Left hindlimb (tissue), 1 donor: ENCODE measurements at places on chromosomes 2 and 18.

- no peak for DNase-seq
These were observed 3.4 kb downstream of the TET3 start for GRCh38 chr2:73987948-73988700.

GRCh38 chr2:216006164-216006663 is 7.1 kb downstream of the MREG start:
- DNase-seq: no peak

DNA sequence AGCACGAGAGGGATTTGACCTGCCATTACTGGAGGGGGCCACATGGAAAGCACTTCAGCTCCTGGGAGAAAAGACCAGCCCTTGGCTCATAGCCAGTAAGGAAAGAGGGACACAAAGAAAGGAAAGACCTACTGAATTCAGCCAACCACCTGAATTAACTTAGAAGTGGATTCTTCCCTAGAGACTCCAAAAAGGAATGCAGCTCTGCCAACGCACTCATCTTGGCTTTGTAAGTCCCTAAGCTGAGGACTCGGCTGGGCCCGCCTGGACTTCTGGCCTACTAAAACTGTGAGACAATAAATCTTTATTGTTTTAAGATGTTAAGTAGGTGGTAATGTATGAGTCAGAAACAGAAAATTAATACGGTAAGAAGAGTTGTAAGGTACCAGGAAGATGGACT is 11.5 kb downstream of the ATF2 start:
- no peak for DNase-seq

GRCh38 chr2:38125842-38126241 is 49.9 kb upstream of the CYP1B1 start:
- no peak for DNase-seq

DNA sequence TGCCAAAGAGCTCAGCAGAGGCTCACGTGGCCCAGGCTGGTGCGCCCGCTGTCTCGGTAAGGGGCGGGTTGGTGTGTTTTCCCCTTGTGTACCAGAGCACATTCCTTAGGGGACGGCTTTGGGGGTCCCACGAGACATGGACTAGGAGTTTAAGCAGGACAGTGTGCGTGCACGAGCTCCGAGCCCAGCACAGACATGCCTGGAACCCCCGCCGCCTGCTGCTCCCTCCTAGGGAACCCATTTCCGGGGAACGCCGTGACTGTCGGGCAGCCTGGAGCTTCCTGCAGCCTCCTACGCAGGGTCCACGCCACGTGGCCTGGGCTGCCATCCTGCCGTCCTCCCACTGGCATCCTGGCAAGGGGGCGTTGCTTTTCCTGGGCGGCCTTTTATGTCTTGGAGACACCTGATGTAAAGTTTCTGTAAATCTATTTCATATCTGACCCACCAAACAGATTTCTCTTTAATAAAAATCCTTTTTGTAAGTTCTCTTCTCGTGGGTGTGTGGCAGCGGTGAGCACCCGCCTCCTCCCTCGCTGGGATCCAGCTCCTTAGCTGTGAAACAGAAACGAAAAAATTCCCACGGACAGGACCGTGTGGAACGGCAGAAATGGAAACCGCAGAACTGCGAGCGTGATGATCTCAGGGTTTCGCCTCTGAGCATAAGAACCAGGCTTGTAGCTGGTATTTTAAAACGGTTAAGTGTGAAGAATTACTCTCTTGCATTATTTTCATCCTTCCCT is 43.5 kb upstream of the KCNG2 start:
- no peak for DNase-seq

- no peak for DNase-seq
These were observed 297.7 kb downstream of the NCKAP5 start for GRCh38 chr2:133270550-133270949.

GRCh38 chr18:58541789-58542425 is 87.0 kb downstream of the ALPK2 start:
- DNase-seq: no peak

- DNase-seq: no peak
These were observed 150.9 kb downstream of the GALR1 start for GRCh38 chr18:77400561-77400960.

DNA sequence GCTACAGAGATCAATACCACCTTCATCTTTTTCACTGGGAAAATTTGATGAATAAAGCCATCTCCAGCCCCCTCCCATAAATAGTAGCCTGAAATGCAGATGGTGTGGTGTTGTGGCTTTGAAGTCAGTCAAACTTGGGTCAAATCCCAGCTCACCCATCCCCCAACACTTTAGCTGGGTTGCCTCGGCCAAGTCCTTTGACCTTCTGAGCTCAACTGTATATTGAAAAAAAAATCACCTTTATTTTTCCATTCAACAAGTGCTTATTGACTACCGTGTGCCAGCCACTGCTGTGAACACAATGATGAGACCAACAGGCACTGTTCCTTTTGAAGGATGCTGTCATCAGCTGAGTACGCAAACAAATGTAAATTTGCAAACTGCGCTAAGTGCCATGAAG is 35.1 kb upstream of the NTSR2 start:
- DNase-seq: no peak

- no peak for DNase-seq
These were observed 3.2 kb upstream of the NEMP2 start for GRCh38 chr2:190537765-190538164.

DNA sequence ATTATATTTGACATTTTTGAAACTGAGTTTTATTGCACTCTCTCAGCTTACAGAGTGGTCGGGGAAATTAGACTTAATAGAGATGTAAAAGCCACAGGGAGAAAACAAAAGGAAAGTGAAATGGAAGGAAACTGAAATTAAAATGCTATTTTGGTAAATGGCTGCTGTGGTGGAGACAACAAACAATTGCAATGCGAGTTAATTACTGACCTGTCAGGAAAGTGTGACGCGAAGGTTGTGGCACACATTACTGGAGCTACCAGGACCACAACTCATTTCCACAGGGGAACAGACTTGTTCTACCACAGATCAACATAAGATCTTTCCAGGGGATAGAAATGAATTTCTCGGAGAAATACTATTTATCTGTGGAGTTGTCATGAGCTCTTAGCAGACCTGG is 19.5 kb downstream of the ARHGAP15 start:
- no peak for DNase-seq

GRCh38 chr18:55452123-55452611 is 135.8 kb downstream of the TCF4 start:
- DNase-seq: no peak

DNA sequence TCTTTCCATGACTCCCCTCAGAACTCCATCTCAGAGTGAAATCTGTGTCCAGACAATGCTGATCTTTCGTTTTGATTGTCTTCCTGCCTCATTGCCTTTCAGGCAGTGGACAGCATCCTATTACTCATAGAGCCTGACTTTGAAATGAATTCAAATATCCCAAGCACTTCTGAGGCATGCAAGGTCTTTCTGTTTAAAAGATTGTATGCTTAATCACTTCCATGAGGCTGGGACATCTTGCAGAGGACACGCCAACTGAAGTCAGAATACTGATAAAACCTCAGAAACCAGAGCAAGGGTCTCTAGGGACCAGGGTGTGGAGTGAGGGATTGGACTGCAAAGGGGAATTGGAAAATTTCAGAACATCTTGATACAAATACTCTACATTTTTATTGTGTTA is 836.5 kb upstream of the ID2 start:
- no peak for DNase-seq

- DNase-seq: no peak
These were observed 7.3 kb downstream of the TGIF1 start for GRCh38 chr18:3457261-3457724.

DNA sequence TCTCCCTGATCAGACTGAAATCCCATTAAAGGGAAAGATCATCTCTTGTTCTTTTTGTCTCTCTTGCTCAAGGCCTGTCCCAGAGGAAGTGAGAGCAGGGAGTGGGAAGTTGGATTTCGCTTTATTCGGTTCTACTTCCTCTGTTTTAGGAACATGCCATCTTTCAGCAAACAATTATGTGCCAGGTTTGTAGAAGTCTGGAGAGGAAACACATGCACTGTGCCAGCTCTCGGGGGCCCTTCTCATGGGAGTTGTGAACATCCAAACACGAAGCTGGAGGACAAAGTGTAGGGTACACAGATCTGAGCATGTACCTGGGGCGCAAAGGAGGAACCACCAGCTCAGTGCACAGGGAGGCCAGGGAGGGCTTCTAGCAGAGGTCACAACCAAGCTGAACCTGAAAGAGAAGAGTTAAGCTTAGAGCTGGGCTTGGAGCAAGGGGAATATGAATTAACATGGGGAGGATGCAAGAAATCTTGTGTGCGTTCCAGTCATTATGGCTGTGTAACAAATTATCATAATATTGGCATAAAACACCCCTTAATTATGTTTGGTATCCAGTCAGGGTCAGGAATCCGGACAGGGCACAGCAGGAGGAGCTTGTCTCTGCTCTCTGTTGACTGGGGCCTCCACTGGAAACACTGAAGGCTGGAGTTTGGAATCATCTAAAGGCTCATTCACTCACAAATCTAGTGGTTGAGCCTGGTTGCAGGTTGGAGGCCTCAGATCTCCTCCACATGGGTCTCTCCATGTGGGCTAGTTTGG is 128.6 kb downstream of the ZFP36L2 start:
- peak; percentile 27 for DNase-seq

- DNase-seq: no peak
These were observed 47.0 kb downstream of the CHST9 start for GRCh38 chr18:27138079-27138478.

- no peak for DNase-seq
These were observed 27.1 kb upstream of the MAP3K20 start for GRCh38 chr2:173048522-173048896.

DNA sequence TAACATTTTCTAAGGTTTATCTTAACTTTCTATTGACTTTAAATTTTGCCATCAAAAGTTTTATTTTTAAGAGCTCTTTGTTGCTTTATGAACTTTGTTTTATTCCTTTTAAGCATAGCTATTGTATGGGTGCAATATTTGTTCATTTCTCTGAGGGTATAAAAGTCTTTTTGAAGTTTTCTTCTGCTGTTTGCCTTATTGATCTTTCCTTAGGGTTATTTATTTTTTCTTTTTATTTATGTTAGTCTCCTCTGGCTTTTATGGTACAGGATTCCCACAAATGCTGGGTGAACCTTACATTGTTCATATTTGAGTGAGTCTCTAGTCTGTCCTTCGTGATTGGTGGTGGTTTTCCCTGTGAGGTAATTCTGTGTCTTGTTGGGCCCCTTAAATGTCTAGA is 68.4 kb downstream of the PARD3B start:
- DNase-seq: no peak

DNA sequence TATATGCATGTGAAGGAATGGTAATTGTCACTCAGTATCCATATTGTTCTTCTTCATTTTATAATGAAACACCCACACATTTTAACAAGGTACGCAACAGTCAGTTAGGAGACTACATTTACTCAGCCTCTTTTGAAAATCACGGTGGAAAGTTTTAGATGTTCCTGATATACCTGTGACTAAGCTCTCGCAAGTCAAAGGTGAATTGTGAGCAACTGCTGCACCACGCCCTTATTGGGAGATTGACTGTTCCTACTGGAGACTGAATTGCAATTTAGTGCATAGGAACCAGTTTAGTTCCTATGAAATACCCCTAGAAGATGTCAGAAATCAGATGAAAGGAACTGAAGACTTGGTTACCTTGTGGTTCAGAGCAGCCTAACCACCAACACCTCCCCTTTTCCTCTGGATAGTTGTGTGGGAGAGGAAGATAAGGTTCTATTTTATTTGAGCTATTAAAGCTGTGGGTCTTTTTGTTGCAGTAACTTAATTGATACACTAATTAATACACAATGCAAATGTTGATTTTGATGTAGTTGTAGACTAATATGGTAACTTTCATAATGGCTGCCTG is 1280.5 kb upstream of the CDH2 start:
- no peak for DNase-seq

- DNase-seq: no peak
These were observed 21.8 kb downstream of the METTL4 start for GRCh38 chr18:2549462-2549861.

GRCh38 chr2:4898706-4899105 is 793.5 kb upstream of the SOX11 start:
- DNase-seq: no peak

- no peak for DNase-seq
These were observed 351.9 kb upstream of the ID2 start for GRCh38 chr2:8329660-8330622.

DNA sequence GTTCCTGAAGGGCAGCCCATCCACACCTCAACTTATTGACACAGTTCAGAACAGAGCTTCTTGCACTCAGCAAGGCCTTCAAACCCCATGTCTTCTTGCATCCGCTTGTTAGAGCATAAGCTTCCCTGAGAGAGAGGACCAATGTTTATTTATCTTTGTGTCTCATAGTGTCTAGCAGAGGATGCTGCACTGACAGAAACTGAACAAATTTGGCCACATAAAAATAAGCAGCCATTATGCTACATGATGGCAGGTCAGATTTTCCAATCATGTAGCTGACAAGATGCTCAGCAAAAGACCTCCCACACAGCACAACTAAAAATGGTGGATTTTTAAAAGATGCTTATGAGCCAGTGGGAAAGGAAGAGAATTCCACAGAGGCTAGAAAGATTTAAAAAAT is 38.1 kb upstream of the SIGLEC15 start:
- DNase-seq: no peak

- no peak for DNase-seq
These were observed 266.4 kb downstream of the TMEM182 start for GRCh38 chr2:103028181-103028580.

- DNase-seq: no peak
These were observed 41.6 kb upstream of the ACYP2 start for GRCh38 chr2:54073796-54074195.

- no peak for DNase-seq
These were observed 110.0 kb upstream of the FZD7 start for GRCh38 chr2:201923436-201924328.

GRCh38 chr2:75047189-75047991 is 88.9 kb downstream of the POLE4 start:
- DNase-seq: no peak

DNA sequence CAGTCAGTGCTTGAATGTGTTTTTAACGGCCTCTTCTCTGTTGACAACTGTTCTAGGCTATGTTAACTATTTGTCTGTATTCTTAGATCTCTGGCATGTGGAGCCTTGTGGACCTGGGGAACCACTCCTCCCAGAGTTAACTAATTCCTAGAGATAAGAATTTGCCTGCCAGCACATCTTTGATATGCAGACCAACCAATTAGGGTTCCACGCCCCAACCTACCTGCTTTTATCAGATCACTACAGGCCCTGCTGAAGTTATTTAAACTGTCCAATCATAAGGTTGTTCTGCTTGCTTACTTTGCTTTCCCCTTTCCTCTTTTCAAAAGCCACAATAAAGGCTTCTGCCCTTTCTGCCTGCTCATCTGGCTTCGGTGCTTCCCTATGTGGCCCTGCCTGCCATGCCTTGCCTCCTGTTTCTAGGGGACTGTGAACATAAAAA is 8.5 kb upstream of the CYBRD1 start:
- no peak for DNase-seq
